ENCODE measurements at places on chromosomes 11 and 22.

GRCh38 chr11:2860636-2861035, 24.9 kb downstream of the CDKN1C start:
- no peak for DNase-seq

DNA sequence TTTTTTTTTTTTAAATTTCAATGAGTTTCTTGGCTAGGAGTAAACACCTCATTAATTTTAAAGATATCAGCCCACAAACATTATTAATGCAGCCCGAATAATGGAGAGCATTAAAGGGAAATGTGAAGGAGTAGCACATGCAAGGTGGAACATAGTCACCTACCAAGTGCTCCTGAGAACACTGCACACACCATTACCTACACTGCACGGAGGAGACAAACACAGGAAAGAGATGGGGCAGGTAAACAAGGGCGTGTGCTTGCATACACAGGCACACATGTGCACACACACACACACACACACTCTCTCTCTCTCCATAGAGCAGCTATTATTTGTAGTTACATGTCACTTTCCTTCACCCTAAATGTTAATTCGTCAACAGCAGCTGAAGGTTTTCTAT, 30.2 kb downstream of the HTR3B start:
- no peak for DNase-seq

DNA sequence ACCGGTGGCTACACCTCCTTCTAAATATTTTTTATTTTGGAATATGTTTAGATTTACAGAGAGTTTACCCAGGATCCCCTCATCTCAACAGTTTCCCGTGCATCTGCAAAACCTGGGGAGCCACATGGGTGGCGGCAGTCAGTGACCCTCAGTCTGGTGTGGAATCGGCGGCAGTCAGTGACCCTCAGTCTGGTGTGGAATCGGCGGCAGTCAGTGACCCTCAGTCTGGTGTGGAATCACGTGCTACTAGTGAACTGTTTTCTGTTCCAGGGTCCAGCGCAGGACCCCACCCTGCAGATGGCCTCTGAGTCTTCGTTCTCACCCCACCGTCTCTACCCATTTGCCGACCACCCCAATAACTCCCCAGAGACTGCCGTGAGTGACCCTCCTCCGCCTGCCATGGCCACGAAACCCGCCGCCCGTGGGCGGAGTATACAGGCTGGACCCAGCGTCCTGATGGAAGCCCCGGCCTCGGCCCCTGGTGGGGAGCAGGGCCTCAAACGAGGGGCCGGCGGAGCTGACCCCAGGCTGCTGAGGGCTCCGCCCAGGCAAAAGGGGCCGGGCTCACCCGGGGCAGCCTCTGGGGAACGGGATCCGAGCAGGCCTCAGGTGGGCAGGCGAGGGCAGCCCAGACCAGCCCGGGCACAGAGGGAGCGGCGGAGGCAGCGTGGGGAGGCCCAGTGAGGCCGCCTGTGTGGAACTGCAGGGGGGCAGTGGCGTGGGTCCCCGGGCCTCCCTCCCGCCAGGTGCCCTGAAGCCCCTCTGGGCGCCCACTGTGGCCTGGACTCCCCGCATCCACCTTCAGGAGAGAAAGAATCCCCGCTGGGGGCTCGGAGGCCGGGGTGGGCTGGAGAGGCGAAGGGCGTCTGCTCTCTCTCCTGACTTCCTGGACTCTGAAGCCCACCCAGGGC, 2.5 kb downstream of the IL17REL start:
- DNase-seq: no peak

GRCh38 chr11:94186342-94187203, 57.9 kb downstream of the PANX1 start:
- no peak for DNase-seq

DNA sequence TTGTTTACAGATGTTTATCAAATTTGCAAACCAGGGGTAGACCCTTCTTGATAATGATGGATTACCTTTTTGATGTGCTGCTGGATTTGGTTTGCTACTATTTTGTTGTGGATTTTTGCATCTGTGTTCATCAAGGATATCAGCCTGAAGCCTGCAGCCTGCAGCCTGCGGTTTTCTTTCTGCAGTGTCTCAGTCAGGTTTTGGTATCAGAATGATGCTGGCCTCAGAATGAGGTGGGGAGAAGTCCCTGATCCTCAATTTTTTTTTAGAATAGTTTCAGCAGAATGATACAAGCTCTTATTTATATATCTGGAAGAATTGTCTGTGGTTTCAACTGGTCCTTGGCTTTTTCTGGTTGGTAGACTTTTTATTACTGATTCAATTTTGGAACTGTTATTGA, 19.7 kb upstream of the RAB38 start:
- no peak for DNase-seq

GRCh38 chr11:17521106-17521900, 22.9 kb downstream of the USH1C start:
- no peak for DNase-seq

DNA sequence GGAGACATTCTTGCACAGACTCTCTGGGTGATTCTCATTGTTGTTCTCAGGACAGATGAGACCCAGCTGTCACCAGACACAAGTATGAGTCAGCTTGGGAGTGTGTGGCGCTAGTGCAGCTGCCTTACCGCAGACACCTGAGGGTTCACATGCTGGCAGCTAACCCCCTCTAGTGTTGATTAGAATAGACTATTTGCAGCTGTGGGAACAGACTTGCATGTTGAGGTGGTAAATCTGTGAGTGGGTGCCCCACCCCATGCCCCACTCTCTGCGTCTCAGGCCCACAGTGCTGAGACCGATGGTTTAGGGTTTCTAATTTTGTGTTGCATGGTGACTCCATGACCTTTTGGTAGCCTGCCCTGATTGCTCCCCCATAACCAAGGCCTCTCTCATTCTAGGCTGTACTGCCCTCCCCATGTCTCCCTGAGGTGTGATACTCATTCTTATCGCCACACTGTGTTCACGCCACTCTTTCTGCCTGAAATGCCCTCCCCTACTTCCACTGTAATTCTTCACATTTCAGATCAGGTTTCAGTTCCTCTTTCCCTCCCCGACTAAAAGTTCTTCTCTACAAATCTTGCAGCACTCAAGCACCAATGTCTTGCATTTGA, 73.7 kb upstream of the KIRREL3 start:
- no peak for DNase-seq

DNA sequence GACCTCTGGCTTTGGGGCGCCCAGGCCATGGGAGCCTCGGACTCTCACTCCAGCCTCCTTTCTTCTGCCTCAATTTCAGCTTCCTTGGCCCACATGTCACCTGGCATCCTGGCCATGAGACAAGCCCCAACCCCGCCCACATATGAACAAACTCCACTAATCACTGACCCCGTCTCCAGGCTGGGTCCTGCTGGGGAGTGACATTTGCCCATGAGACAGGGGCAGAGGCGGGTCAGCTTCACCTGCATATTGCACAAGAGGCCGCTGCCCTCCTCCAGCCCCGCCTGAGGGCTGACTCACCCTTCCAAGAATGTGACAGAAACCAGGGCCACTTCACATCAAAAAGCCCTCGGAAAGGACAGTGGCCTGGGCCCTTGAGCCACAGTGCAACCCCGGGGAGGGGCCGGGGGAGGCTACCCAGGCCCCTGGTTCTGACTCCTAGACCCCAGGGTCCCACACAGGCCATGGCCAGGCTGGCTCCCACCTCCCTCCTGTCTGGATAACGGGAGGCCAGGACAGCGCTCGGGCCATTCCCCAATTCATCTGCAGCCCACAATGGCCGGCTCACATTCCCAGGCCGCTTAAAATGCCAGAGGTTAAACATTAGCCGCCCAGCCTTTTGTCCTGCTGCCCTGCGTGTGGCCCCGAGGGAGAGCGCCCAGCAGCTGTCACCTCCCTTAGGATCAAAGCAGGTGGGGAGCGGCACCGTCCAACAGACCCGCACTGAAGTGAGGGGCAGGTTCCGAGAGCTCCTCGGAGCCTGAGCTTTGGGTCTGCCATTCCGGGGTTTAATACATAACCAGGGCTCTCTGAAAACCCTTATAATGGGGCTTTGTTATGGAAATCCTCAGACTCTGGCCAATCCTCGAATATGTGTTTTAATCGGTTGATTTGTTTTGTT, 42.3 kb downstream of the TRMU start:
- no peak for DNase-seq

DNA sequence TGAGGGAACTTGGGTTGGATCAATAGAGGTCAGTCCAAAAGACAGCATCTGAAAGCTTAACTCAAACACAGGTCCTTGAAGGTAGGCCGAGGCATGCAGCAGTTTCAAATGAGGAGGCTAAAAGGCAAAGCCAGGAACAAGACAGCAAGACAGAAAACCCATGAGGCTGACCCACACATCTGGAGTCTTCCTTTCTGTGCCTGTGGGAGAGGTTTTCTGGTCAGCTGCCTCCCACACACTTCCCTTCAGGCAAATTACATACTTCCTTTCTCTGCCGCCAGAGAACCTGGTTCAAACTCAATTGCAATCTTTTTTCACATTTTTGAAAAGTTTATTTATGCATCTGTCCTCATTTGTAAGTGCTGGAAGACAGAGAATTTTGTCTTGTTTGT, 29.8 kb upstream of the CRTAM start:
- no peak for DNase-seq

DNA sequence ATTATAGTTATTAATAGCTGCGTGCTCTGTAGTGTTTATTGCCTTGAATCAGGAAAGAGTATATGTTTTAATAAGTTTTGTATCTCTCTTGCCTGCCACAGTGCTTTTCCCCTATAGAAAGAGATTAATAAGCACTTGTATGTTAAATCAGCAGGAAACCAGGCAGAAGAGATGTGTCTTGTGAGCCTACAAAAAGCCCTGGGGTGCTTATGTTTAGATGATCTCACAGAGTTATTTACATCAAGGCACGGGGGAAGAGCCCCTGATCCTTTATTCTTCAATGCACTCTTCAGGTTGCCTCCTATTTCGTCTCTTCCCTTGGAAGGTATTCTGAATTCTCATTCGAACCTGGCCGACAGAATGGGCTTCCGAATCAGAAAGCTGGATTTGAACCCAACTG, 183.0 kb downstream of the MAML2 start:
- no peak for DNase-seq

DNA sequence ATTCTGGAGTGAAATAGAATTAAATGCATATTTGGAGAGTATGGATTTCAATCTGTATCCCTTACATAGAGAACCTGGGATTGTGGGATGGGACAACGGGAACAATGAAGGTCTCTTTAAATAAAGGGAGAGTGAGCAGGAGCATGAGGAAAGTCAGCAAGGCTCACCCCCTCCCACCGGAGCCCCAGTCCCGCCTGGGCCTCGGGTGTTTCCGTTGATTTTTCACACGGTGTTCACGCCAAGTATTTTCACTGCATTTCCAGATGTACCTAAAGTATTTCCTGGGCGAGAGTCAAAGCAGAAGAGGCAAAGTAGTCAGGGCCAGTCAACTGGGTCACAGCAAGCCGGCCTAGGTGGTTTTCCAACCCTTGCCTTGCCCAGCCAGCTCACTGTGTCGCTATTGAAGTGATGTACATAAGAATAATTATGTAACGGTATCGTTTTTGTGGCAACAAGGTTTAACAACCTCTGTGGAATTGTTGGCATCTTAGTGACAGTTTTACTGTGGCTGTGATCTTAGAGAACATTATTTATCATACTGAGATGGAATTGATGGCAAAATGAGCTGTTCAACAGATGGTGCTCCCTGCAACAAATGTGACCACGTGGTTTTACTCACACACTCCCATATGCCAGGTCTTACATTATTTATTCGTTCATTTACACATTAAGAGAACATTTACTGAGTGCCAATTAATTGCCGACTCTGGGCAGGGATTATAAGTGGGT, 177.3 kb downstream of the ADAMTS15 start:
- DNase-seq: no peak

GRCh38 chr11:85603220-85603619, 23.9 kb downstream of the DLG2 start:
- no peak for DNase-seq

- DNase-seq: no peak
These were observed 564.2 kb upstream of the KIRREL3 start for GRCh38 chr11:127564810-127565209.

GRCh38 chr11:69497221-69497787, 15.8 kb downstream of the LINC01488 start:
- no peak for DNase-seq

DNA sequence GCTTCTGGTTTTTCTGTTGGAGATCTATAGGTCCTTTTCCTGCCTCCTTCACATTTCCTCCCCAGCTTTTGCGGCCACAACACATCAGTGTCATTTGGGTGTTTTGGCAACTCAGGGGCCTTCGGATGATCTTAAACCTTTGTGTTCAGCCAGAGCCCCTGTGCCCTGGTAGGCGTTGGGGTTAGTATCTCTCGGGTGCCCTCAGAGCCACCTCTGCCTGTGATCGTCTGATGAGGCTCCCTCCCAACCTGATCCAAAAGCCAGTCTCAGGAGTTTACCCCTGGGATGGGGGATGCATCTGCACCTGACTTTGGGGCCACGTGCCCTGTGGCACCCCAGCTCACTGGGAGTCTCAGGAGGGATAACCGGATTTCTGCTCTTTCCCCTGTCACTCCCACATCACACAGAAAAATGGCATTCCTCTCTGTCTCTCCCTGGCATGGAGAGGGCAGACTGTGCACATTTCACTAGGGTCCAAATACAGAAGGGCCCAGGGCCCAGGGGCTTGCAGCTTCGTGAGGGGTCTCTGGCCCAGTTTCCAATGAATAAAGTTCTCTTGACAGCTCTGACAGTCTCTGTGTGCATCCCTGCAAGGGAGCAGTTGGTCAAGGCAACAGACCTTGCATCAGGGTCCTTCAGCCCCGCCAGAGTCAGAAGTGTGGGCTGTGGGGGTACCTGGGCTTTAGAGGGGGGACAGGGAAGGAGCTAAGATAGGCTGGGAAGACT, 2.6 kb downstream of the RNF26 start:
- no peak for DNase-seq

DNA sequence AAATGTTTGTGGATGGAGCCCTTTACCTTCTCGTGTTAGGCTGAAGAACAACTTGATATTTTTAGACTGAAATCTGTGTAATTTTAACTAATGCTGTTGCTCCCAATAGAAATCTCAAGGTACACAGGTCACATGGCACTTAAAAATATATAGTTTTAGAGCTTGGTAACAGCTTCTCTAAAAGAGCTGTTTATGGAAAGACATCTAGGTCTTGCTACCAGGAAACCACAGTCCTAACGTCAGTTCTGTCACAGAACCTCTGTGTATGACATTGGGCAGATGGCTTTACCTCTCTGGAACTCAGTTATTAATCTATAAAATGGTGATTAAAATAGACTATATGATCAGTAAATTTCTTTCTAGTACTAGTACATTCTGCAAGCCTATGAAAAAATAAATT, 35.4 kb downstream of the PAK1 start:
- DNase-seq: no peak

- no peak for DNase-seq
These were observed 28.3 kb downstream of the PDHX start for GRCh38 chr11:34944692-34945091.
